ENCODE measurements at places on chromosomes 2 and 18. TPM values are rescaled to one million over a fixed set of nuclear protein-coding genes. Genes with fewer than 3 reads are reported as not detected.

Gene POTEF
- not detected for total RNA-seq

Gene DNAJC5G
- not detected for total RNA-seq

Gene TCF23
- 0.11 TPM for total RNA-seq

Gene FZD7
- total RNA-seq = 31.8 TPM

Gene MYO5B
- total RNA-seq = 56.7 TPM

Gene LTBP1
- 132 TPM for total RNA-seq

Gene CD8A
- 0.27 TPM for total RNA-seq

Gene INO80C
- 16.9 TPM for total RNA-seq

Gene BMP10
- not detected for total RNA-seq

Gene IL36RN
- 0.22 TPM for total RNA-seq

Gene NEUROD1
- total RNA-seq = 188 TPM

Gene CYP1B1
- 116 TPM for total RNA-seq

Gene GALNT3
- total RNA-seq = 6.8 TPM
